ENCODE measurements at places on chromosomes 1 and 21. TPM values are rescaled to one million over a fixed set of nuclear protein-coding genes. Genes with fewer than 3 reads are reported as not detected.

The ZFP69B gene
- 2.0 TPM for polyA plus RNA-seq

The ALG14 gene
- 0.79 TPM for polyA plus RNA-seq

The IGSF21 gene
- 2.4 TPM for polyA plus RNA-seq

The PCAT6 gene
- 2.8 TPM for polyA plus RNA-seq

The GBP7 gene
- not detected for polyA plus RNA-seq

The SERTAD4 gene
- 4.3 TPM for polyA plus RNA-seq

The PTPRU gene
- polyA plus RNA-seq: 8.1 TPM

The HAPLN2 gene
- polyA plus RNA-seq: 0.13 TPM

The UTS2 gene
- polyA plus RNA-seq: 1.1 TPM

The DENND2D gene
- polyA plus RNA-seq: 0.77 TPM

The CD84 gene
- 4.1 TPM for polyA plus RNA-seq

Measured in aorta (tissue), 5 donors.